ENCODE measurements at places on chromosomes 3 and 15.
A peak's percentile ranks its signal among the peaks of the same experiment; 100 is the strongest.

DNA sequence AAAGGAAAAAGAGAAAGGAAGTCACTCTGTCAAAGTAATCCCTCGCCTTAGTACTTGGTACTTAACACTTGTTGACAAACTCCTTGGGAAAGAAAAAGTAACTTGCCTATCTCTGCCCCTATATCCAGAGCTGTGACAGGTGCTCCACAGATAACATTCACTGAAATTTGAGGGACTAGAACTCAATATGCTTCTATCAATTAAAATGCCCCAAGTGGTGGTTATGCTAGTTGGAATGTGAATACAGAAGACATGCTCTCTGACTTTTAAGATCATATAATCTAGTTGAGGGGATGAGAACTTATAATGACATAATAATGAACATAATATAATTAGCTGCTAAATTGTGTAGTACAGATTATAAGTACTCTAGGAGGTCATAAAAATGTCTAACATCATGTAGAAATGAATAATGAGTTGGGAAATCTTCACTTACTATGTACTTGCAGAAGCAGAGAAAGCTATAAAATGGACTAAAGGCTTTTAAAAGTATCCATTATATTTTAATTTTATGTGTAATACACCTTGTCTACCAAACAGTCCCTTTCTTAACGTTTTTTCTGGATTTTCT, 153.1 kb upstream of the CCDC54 start:
- DNase-seq = no peak

DNA sequence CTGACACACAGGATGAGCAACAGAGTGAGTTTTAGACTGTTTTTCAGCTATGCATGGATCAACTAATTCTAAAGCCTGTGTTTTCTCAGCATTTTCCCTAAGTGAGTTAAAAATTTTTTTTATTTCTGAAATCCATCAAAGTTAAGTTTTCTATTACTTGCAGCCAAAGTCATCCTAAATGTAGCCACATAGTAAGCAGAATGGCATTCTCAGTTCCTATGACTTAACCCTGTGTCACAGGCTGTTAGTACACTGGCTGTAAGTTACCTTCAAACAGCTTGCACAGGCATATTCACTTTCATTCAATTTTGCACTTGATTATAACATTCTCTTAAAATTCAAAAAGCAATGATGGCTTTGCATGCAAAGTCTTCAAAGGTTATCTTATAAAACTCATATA, 368.2 kb downstream of the OCA2 start:
- no peak for DNase-seq

DNA sequence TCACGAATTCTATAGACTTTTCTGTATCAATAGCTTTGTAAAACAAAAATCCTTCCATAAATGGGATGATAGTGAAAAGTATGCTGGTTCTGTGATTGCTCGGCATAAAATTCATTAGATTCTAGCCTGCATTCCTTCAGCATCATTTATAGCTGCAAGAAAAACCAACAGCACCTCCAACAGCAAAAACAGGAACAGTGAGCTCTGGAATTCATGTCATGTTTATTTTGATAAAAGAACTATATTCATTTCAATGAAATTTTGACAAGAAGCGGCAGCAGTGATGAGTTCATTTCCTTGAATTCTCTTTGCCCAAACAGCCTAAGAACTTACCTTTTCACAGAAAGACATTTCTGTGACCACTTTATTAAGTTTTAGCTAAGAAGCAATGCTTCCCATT, 515.2 kb upstream of the CCDC54 start:
- no peak for DNase-seq

GRCh38 chr3:48989126-48989795, 780 bp upstream of the P4HTM start:
- DNase-seq = no peak

GRCh38 chr3:171606151-171606751, 146.0 kb upstream of the TNIK start:
- no peak for DNase-seq

GRCh38 chr3:155093261-155093660, 13.1 kb downstream of the MME start:
- no peak for DNase-seq

- DNase-seq = no peak
These were observed 197.4 kb downstream of the ISL2 start for GRCh38 chr15:76533995-76534394.

DNA sequence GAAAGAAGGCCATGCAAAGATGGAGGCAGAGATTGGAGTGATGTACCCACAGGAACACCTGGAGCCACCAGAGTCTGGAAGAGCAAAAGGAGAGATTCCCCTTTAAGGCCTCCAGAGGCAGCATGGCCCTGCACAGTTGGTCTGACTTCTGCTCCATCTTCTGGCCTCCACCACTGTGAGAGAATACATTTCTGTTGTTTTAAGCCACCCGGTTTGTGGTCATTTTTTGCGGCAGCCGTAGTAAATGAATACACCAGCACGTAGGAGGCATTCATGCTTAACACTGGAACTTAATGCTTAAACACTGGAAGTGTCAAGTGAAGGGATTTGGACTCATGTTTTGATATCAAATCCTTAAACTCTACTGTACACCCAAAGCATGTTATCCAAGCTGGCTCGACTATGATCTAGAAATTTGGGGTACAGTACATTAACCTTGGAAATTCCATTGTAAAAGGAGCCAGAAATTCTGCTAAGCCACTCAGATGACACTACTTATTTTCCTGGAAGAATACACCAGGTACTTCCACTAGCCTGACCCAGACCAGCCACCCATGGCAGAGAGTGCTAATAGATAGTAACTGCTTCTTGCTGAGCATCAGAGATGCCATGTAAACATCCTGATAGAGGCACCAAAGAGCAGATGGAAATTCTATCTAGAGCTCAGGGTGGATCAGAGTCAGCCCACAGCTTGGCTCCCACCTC, 190.9 kb downstream of the ADAMTS9 start:
- no peak for DNase-seq

GRCh38 chr3:163916596-163917560, 1161.4 kb downstream of the SI start:
- no peak for DNase-seq

DNA sequence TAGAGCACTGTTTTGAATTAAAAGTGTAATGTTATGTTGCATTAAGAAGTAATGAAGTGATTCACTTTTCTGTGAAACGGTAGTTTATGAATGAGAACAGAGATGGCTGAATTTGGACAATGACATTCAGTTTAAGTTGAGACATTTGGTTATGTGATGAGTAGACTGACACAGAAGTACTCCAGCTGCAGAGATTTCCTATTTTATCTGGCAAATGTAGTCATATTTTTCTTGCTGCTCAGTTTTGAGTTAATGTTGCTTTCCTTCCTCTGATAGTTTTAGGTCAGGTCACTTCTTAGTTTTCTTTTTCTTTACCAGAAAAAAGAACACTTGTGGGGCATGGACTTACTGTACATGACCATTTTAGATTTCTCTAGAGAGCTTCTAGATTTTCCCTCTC, 51.2 kb downstream of the ASB7 start:
- DNase-seq = no peak

- no peak for DNase-seq
These were observed 87.6 kb downstream of the P2RY1 start for GRCh38 chr3:152922554-152922953.

- no peak for DNase-seq
These were observed 191.3 kb downstream of the ADAMTSL3 start for GRCh38 chr15:83845230-83845629.

- DNase-seq = no peak
These were observed 837 bp downstream of the LRRN1 start for GRCh38 chr3:3800080-3800455.

DNA sequence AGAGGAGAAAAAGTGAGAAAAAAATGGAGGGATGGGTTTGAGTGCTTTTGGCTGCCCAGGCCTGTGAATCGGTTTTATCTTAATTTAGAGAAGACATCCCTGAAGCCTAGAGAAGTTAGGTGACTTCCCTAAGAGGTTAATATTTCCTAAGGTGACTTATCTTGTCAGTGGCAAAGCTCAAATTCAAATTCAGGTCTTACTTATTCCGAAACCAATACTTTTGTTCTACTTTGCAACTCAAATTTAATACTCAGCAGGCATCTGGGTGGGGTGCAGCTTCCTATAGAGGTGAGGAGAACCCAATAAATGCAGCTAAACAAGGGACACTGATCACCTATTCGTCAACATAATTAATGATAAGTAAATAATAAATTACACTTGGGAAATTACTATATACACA, 54.9 kb upstream of the MYRIP start:
- no peak for DNase-seq

DNA sequence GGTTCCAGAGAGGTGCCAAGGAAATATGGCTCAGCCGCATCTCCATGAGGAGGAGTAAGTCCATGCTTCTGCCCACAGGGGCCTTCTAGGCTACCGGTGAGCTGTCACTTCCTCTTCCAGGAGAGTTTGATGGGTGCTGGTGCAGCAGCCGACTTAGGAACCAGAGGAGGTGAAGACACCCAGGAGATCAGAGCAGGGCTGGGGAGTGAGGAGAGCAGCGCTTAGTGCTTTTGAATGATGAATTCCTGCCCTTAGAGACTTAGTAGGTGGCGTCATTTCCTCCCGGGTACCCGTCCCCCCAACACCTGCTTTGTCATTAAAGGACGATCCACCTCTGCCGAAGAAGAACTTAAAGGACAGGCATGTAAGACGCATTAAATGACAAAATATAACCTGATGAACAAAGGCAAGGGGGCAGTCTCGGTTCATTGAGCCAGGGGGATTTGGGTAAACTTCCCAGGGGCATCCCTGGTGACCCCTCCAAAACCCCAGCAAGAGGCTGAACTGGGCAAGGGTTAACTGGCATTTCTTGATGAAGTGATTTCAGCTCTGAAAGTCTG, 67.6 kb downstream of the HES1 start:
- DNase-seq = peak; percentile 17

DNA sequence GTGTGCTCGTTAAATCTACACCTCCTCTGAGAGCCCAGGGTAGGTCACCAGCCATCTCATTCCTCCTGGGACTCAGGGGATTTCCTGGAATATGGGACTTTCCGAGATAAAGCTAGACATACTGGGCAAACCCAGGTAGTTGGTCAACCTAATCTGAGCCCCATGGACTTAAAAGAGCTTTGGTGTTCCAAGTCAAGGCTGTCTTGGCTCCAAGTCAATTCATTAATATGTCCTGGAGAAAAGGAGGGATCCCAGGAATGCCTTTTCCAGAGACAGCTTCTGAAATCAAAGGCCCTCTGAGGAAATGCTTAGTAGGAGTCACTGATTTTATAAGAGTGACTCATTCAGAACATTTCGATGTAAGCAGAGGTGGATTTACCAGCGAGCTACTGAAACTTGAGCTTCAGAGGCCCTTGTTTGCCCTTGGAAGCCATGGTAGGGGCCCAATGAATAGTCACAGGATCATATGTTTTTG, 137.3 kb upstream of the UBE2E1 start:
- DNase-seq = no peak

- peak; percentile 33 for DNase-seq
These were observed 486 bp downstream of the LSG1 start for GRCh38 chr3:194671511-194671899.

- DNase-seq = no peak
These were observed 16.6 kb upstream of the UBP1 start for GRCh38 chr3:33456756-33457155.

DNA sequence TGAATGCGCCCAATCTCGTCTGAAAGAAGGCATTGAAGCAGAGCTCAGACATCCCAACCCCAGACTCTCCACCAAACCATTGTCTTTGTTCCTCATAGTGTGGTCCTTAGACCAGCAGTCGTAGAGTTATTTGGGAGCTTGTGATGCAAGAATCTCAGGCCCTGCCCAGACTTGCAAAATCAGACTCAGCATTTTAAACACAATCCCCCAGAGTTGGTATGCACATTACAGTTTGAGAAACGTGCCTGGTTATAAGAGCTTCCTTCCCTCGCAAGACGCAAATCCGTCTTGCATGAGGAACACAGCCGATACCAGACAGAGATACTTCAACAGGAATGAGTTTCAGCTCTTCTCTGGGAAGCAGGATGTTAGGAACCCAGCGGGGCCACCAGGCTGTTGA, 38.9 kb upstream of the IREB2 start:
- DNase-seq = no peak

DNA sequence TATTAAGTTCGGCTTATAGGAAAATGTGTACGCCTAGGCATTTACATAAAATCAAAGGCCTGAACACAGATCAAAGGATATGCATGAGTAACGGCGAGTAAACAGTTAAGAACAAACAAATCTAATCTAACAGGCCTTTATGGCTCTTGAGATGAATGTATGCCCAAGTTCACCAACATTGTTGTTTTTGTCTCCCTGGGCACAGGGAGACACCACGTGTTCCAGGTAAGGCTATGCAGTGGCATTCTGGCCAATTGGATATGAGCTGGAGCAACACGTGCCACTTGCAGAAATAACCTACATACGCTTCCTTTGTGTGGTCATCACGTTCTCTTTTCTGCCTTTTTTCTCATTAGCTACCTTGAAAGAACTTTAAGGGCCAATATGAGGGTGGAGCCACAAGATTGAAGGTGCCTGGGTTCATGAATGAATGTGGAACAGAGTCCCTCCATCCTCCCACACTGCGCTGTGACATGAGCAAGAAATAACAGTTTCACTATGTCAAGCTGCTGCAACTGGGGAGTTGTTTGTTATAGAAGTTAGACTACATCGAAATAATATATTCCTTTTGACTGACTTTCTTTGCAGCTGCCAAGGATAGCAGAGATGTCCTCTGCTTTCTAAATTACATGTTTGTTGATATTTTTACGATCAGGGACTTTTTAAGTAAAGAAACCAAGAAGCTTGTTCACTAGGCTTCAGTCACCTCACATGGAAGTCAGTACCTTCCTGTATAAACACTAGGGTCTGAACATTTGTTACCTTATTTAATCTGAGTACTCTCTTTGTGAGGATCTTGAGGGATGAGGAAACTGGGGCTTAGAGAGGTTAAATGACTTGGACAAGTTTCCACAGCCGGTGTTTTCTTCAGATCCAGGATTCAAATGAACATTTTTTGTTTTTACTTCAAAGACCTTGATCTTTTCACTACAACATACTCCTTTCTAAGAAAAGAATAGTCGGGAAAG, 427.5 kb upstream of the TBL1XR1 start:
- peak; percentile 52 for DNase-seq

DNA sequence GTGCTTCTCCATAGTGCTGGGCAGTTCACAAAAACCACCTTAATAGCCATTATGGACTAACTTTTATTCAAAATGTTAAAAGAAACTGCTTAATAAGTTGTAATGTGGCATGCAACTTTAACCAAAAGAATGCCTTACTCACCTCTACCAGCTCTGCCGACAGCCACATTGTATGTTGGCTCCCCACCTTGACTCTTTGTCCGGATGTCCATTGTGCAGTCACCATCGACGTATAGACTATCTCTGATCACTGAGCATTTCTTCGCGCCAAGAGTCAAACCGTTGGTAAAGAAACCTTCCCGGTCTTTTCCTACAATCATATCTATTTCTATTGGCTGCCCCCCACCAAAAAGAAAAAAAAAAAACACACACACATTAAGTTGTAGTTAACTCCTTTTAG, 2.5 kb downstream of the PFN2 start:
- DNase-seq = no peak

Measured in CD4-positive, alpha-beta T cell treated with Interferon alpha-2 for 1 hour (primary cell).